Skin of body (tissue), 3 donors: ENCODE measurements at places on chromosomes 6 and 20. TPM values are rescaled to one million over a fixed set of nuclear protein-coding genes. Genes with fewer than 3 reads are reported as not detected.

DNA sequence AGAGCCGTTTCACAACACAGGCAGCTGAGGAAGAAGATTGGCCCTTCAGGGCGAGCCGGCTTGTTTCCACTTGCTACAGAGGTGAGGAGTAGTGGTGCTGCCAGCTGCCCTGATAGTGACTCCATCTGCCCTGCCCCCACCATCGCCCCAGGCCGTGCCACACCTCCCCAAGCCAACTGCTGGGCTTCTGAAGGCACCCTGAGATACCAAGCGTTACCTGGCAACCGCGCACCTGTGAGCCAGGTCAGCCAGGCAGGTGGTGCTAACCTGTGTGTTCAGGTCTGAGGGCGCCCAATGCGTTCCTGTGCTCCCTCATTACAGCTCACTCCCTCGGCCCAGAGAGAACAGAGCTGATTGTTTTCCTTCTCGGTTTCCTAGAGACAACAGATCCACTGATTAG lies 299.1 kb upstream of the ID4 start:
- DNase-seq = no peak

DNA sequence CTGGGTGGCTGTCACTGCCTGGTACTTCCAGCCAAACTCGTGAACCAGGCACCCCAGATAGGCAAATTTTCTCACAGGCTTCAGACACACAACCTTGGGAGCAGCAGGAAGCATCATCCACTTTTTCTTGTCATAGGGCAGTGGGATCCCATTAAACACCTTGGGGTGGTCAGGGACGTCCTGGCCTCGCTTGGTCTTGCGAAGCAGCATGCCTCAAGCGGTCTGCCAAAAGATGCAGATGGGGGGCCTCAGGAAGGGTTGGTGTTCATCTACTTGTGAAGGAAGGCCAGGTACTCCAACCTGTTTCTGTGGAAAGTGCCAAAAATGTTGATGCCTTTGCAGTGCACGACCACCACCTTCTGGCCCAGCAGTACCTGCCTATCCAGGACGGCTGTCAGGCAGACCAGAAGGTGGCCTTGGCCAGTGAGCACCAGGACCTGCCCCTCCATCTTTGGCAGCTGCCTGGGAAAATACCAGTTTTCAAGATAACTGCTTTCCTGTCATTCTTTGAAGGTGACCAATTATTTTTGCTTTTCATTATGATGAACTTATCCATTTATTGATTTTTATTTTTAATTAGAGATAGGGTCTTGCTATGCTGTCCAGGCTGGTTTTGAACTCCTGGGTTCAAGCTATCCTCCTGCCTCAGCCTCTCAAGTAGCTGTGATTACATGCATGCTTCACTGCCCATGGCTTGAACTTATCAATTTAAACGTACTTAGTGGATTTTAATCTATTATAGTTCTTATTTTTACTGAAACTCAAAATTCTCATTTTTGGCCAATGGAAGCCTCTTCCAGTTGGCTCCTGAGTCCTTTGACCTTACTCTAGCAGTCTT lies 80.1 kb downstream of the MAN1A1 start:
- no peak for DNase-seq

DNA sequence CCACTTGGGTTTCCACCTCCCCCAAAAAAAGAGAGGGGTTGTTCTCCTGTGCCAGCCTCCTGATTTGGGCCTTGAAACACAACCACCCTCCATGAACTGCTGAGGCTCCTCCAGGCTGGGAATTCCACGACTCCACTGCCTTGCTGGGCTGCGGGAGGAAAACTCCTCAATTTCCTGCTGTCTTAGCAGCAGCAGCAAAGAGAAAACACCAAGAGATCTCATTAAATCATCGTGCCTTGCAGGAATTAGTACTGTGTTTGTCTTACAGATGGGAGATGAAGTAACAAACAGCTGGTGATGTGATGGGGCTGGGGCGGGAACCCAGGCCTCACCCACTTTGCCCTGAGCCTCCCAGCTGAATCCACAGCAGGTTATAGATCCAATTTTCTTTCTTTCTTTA lies 29.0 kb downstream of the BPIFB1 start:
- DNase-seq = peak; percentile 8

- DNase-seq = no peak
Measured at GRCh38 chr6:145405006-145405551, 330.2 kb downstream of the EPM2A start.

DNA sequence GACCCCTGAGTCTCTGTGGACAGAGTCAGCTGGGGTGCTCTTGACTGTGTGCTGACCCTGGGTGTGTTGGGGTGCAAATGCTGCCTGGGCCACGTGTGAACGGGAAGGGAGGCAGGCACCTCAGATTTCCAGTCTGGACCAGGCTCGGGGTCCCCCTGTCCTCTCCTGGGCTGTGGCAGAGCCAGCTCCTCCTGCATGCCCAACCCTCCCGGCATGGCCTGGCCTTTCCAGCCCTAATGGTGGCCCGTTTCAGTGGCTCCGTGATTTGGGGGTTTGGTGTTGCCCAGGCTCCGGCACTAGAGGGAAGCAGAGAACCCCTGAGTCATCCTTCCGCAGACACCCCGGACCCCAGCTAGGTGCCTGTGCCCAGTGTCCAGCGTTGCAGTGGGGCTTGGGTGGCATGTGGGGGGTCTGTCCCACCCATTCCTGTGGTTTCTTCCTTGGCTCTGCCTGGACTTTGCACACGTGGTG lies 9.1 kb downstream of the RBM38 start:
- no peak for DNase-seq

GRCh38 chr20:44883214-44883902 lies 2.1 kb upstream of the YWHAB start:
- no peak for DNase-seq

DNA sequence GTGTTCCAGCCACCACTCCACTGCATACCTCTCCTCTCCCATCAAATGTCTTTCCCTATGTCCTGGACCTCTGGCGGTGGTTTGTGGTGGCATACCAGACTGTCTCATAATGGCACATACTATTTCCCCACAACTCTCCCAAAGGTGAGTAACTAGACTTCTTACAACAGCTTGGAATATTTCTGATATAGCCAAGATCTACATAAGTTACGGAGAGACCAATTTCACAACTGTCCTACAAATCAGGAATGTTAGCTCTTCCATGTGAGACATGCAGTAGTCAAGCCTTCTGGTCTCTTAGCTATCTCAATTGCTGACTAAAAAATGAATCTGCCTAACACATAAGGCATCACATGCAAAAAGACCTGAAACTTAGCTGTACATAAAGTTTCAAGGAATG lies 588.9 kb downstream of the RNF144B start:
- DNase-seq = no peak

DNA sequence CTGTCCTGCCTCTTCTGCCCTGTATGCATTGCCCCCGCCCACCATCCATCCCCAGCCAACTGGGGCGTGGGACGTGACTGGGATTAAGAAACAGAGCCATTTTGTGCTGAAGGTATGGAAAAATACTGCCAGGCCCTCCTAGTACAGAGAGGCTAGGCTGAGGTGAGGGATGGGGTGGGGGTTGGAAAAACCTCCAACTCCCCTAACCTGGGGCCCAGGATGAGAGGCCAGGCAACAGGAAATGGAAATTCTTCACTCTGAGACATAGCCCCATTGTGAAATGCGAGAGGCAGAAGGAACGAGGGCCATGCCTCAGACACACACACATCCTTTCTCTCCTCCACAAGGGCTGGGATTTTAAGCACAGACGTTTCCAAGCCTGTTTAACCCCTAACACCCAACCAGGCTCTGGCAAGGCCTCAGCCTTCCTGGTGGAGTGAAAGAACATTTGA lies 19.9 kb downstream of the KCNK5 start:
- no peak for DNase-seq

DNA sequence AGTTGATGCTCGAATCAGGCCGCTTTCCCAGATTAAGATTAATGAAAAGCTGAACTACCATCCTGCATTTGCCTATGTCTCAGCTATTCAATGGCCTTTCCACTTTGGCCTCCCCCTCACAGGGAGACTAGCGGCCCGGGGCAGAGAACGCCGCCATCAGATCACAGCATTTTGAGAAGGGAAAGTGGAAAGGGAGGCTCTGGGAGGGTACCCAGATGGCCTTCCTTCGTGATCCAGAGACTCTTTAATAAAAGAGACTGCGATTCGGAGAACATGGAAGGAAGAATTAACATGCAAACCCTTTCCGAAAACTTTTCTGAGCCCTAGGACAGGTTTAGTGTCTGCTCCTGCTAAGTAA lies 533 bp downstream of the MRPS18A start:
- DNase-seq = no peak

GRCh38 chr6:148533309-148534107 lies 190.9 kb downstream of the SASH1 start:
- no peak for DNase-seq

- DNase-seq = no peak
Measured at GRCh38 chr6:99629293-99629692, 22.7 kb downstream of the PRDM13 start.

GRCh38 chr20:62875419-62876361 lies 14.1 kb upstream of the TCFL5 start:
- DNase-seq = peak; percentile 79

GRCh38 chr20:35616465-35617396 lies 1.1 kb downstream of the SPAG4 start:
- peak; percentile 17 for DNase-seq

DNA sequence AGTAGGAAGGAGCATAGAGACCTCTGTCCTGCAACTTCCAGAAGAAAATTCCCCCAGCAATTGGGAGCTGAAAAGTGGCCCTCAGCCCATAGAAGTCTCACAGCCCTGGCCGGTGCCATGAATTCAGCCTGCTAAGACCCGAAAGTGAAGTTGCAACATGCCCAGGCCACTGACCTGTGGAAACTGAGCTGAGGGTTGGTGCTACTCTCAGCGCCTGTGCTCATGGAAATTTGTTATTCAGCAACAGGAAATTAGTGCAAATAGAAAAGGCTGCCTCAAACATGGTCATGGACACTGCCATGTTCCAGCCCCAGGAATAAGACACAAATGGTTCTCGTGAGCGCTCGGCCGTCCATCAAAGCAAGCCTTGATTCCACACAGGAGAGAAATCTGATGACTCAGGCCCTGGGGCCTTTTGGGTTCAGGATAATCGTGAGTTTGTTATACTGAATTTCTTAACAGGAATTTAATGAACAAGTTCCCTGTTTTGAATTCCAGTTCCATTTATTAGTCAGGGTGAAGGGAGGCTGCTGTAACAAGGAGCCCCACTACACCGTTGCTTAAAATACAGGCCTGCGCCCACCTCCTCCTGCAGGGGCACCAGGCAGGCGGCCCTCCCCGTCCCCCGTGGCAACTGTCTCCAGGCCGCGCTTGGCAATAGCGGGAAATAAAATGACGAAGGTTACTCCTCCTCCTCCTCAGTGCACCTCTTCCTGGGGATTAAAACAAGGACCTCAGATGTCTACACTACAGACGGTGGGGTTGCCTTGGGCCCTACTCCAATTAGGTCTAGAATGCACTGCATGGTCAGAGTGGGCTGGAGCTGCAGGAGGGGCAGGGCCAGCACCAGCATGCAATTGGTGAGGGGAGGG lies 152.9 kb downstream of the ERMARD start:
- no peak for DNase-seq

DNA sequence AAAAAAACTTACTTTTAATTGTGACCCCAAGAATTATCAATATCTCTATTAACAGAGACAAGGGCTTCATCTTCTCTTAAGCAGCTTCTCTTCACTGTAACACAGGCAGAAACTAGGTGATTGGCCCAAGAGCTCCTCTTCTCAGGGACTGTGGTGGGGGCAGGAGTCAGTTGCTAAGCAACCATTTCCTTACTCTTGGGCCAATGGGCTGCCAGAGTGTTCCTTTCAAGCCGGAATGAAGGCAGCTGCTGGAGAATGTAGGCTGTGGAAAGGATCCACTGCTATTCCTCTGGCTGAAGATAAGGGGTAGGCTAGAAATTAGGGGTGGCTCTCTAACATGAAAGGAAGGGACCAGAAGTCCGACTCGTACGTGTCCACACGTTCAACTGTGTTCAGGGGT lies at the start of gene SEL1L2:
Gene SEL1L2, minus strand, starts transcription at position 150 of the 400 bp plus-strand sequence. Its CDS starts 80 bp downstream, at position 70.
- no peak for DNase-seq

DNA sequence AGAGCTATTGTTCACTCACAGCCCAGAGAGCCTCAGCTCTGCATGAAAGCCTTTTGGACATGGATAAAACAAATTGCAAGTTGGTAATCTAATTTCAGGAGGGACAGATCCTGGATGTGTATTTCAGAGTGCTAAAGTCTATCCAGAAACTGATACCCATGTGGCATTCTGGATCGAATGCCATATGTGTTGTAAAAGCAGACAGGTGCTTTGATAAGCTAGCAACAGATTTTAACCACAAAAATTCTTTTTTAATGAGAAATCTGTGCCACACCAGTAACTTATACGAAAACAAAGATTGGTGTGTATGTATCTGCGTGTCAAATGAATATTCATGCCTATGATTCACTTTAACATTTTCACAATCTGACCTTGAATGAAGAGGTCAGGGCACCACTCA lies 936.6 kb upstream of the MAP3K7 start:
- DNase-seq = no peak

DNA sequence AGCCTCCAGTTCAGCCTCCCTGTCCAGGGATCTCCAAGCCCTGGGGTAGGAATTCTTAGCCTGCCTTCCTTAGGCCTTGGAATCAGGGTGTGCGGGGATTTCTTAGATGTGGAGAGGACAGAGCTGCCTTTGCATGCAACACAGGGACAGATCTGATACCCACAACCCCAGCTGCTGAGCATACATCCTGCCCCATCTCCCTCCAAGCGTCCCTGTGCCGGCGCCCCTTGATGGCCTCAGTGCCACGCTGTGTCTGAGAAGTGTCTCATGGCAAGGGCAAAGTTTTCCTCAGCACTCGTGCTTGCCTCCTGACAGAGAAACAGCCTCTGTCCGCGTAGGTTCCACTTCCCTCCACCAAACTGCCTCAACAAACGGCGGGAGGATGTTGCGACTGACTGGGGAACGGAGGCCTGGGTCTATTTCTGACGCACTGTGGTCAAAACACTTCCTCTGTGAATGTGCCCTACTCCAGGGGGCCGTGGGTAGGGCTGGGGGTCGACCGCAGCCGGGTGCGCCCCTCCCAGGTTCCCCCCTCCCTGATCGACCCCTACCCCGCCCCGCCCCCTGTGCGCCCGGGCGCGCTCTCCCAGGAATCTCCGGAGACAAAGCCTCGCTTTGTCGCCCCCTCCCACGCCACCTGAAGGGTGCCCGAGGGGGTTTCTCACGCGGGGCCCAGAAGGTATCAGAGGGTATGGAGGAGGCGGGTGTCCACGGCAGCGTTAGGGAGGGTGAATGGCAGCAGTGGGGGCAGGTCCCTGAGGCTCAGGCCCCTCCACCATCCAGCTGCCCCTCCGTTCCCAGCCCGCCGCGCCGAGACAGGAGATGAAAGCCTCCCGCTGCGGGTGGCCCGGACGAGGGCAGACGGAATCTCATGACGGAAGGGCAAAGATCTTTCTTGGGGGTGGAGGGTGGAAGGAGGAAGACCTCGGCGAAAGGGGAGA lies 806 bp downstream of the MICAL1 start:
- peak; percentile 4 for DNase-seq

The PSORS1C2 gene
- 2.9 TPM for total RNA-seq

The MMP24OS gene
- total RNA-seq = 15.7 TPM

The DLK2 gene
- 2.7 TPM for total RNA-seq

The SIRPA gene
- 16.4 TPM for total RNA-seq

The CALHM5 gene
- total RNA-seq = 4.6 TPM

The CRIP3 gene
- 1.1 TPM for total RNA-seq

The TCF15 gene
- total RNA-seq = 0.49 TPM

The RPP40 gene
- 9.2 TPM for total RNA-seq

The ZC2HC1B gene
- not detected for total RNA-seq

The BTBD9 gene
- 15.0 TPM for total RNA-seq
